Hematopoietic multipotent progenitor cell treated with erythropoietin and hydrocortisone succinate and interleukin-3 and kit ligand, for 8 days (in vitro differentiated cells): ENCODE measurements at places on chromosomes 16 and 17.

DNA sequence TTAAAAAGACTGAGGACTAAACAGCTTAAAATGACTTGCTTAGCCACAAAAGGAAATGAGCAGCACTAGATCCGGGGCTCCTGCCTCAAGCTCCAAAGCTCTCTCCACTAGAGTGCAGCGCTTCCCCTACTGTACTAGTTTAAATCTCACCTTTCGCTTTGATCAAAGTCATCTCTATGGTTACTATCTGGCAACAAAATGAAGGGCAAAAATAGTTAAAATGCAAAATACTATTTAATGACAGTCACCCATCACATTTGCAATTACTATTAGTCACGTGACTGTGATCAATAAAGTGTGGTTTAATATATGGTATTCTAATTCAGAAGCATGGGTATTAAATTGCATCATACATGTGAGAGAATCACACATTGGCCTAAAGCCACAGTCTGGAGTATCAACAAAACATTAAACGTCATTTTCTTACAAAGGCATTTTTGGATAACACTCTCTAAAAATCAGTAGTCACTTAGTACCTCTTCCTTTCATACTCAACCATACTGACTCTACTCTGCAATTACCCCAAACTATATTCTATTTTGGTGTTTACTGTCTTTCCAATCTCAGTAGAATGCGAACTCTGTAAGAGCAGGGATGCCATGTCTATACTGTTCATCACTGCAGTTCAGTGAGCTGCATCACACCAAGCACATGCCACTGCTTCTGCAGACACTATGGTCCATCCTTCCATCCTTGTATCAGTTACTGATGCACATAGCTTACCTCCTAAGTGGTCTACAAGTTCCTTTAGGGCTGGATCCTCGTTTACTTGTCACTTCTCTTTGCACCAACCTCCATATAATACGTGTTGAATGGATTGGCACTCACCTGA lies 6.2 kb downstream of the PSMD12 start:
- peak; percentile 57 for DNase-seq

GRCh38 chr17:72511874-72512273 lies 391.1 kb downstream of the SOX9 start:
- DNase-seq: no peak

GRCh38 chr16:27698266-27698665 lies 148.3 kb downstream of the KATNIP start:
- no peak for DNase-seq

- no peak for DNase-seq
Measured at GRCh38 chr17:4006165-4006589, 41.9 kb upstream of the ATP2A3 start.

- no peak for DNase-seq
Measured at GRCh38 chr17:79651266-79651665, 40.4 kb upstream of the RBFOX3 start.

DNA sequence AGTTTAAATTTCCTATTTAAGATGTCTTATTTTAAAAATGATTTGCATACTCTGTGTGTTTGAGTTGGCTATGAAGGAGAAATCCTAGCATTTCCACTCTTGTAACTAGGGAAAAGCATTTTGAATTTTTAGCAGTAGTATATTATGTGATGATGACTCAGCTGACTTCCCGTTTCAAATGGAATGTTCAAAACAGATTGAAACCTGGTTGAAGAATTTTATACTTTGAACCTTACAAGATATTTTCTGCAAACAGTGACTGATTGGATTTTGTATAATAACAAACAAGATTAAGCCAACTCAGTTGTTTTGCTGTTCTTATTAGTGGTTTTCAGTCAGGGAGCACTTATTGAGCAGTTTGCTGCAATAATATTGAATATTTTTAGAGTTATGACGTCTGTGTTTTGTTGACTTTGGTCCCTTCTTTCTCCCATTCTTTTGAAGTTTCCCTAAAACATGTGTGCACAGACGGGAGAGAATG lies 8.0 kb downstream of the TNRC6A start:
- DNase-seq: no peak

GRCh38 chr17:29608986-29609385 lies 13.7 kb downstream of the CORO6 start:
- no peak for DNase-seq

GRCh38 chr17:78966123-78966813 lies 13.5 kb downstream of the LGALS3BP start:
- DNase-seq: no peak

DNA sequence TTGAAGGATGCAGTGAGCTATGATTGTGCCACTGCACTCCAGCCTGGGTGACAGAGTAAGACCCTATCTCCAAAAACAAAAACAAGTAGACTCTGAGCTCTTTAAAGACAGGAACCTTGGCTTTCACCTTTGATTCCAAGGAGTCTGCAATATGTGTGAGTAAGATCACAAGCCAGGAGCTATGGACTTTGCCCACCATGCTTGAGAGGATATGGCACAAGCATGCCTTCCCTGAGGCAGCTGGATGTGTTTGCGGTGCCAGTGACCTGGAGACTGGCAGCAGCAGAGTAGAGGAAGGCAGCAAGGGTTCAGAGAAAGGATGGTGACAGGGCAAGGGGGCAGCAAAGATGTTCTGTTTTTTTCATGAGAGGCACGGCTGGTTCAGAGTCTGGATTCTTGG lies 14.5 kb upstream of the PRKCA start:
- no peak for DNase-seq

GRCh38 chr16:86850670-86851069 lies 272.3 kb downstream of the FOXL1 start:
- DNase-seq: no peak
